ENCODE measurements at places on chromosomes 4 and X.

- no peak for DNase-seq
Measured at GRCh38 chr4:73682508-73682907, 57.9 kb upstream of the CXCL8 start.

GRCh38 chr4:135236048-135236447 lies 1034.5 kb upstream of the PABPC4L start:
- no peak for DNase-seq

GRCh38 chrX:101395789-101396188 lies 5.0 kb downstream of the RPL36A start:
- no peak for DNase-seq

DNA sequence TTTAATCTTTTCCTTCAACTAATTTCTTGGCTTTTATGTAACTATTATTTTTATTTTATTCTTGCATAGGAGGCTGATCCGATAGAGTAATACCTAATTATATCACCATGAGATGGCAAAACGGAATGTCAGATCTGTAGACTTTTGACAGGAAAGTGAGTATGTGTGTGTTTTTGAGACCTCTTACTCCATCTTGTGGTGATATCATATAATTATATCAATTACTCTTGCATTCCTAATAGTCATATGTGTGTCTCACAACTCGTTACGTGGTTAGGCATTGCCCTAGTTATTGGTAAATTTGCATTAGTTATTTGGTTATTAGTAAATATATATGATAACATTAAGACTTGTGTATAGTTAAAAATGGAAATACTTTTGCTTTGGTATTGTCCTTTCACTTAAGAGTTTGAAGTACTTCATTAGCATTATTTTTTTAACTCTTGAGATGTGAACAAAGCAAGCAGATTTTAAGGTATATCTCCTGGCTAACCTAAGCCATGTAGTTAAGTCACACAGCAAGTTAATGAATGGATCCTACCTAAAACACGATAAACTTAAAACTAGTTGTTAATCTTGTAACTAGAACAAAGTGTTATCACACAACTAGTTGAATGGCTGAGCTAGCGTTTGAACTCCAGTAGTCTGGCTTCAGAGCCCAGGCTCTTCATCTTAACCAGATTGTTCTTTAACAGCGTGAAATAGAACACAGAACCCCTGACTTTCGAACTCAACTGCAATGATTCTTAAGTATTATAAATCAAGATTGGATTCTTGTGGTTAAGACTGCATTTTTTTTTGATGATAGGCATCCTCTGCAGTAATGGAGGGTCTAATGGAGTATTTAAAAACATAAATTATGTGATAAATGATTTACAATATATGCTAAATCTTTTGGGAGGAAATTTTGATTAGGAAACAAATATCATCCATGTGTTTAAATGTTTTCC lies 67.1 kb downstream of the PGRMC2 start:
- no peak for DNase-seq

DNA sequence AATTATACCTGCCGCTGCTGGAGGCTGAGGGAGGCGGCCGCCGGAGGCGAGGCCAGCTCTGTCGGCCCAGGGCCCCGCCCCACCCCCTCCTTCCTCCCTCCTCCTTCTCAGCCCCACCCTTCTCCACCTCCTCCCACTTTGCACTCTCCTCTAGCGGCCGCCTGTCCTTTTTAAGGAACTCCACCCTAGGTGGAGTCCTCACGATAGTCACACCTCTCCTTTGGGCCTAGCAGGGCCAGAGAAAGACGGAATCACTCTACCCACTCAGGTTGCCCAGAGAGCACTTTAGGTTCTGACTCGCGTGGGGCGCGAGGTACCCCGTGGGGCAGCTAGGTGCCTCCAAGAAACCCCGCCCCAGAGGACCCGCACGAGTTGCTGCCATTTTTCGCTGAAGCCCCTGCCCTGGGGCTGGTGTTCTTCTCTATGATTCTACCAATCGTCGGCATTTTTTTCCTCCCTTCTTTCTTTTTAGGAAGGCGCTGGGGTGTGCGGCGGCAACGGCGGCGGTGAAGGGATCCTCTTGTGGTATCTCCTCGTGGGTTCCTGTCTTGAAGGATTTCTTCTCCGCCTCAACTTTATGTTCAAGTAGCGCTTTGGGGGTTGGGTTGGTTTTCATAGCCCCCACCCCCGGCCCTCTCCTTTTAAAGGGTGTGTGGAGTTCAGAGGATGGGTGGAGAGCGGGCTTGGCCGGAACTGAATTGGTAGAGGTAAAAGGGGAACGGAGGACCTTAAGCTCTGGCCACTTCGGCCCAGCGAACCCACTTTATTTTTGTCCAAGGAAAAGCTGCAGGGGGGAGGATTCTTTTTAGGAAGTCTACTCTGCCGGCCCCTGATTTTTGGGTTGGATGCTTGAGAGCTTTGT lies at the start of gene KLF8:
Gene KLF8, plus strand, starts transcription at position 136 of the 862 bp plus-strand sequence. CDS start 979 bp downstream, outside the sequence.
- DNase-seq, result no peak

- DNase-seq, result peak; percentile 51
Measured at GRCh38 chr4:112231779-112232713, at the start of gene AP1AR. Gene AP1AR (plus strand): TSS chr4:112231787. CDS start chr4:112232092, 305 bp downstream.

DNA sequence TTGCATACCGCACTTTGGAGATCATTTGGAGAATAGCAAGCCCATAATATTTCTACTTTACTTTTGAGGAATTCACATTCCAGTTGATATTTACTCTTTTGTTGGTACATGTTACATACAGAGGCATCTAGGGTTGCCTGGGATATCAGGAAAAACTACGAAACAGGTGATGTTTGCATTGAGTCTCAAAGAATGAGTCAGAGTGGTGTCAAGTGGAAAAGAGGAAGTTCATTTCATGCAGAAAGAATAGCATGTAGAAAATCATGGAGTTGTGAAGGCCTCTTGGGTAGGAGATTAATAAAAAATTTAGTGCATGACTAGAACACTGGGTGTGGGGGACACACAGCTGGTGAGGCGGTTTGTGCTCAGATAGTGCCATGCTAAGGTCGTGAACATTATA lies 33.5 kb upstream of the ELOVL6 start:
- no peak for DNase-seq

- DNase-seq, result no peak
Measured at GRCh38 chrX:17944833-17945497, 83.9 kb upstream of the RAI2 start.

DNA sequence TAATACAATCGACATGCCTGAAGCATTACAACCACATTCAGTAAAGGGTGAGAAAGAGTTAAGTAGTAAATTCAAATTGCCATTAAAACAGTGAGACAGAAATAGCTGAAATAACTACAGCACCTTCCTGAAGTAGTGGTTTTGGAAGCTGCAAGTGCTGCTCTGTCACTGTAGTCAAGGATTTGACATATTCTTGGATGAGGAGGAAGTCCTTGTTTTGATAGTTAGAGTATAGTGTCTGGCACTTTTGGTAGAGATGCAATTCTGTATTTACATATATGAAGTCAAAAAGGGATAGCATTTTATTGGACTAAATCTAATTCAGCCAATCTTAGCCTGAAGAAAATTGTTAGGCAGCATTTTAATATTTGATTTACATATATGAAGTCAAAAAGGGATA lies 1559.6 kb downstream of the TECRL start:
- no peak for DNase-seq

DNA sequence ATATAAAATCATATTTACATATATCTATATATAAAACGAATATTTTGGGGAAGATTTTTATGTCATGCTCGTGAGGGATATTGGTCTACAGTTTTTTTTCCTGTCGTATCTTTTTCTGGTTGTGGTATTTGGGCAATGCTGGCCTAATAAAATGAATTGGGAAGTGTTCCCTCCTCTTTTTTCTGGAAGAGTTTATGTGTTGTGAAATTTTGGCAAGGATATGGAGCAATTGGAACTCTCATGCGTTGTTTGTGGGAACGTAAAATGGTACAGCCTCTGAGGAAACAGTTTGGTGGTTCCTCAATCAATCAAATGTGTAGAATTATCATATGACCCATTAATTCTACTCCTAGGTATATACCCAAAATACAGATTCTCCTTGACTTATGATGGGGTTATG lies 69.8 kb downstream of the ZNF182 start:
- DNase-seq, result no peak

DNA sequence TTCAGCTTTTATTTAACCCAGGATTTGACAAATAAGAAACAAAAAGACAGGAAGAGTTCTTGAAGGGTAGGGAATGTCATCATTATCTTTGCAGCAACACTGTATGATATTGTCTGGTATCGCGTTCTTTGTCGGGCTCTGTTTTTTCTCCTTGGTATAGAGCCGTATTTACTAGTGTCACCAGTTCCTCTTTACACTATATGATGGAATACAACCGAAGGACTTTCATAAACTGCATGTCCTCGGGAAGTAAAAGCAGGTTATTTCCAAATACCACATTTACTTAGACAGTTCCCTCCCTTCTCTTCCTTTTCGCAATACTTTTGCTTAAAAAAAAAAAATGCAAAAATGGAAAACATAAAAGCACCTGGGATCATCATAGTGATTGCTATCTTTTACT lies 96.6 kb upstream of the IL13RA1 start:
- no peak for DNase-seq

DNA sequence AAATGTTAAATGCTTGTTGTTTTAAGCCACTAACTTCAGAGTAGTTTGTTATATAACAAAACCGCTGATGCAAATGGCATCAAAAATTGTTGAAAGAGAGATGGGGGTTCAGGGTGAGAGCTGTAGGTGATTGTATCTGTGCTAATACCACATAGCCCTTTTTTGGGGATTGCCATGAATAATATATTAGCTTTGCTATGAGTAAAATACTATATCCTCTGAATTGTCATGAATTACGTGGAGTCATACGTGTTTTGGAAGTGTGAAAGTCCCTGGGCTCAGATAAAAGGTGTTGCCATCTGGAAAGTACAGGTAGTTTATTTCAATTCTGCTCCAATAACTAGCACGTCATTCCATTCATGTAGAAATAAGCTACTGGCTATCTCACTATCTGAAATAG lies 30.6 kb downstream of the DYNLT3 start:
- DNase-seq, result no peak

DNA sequence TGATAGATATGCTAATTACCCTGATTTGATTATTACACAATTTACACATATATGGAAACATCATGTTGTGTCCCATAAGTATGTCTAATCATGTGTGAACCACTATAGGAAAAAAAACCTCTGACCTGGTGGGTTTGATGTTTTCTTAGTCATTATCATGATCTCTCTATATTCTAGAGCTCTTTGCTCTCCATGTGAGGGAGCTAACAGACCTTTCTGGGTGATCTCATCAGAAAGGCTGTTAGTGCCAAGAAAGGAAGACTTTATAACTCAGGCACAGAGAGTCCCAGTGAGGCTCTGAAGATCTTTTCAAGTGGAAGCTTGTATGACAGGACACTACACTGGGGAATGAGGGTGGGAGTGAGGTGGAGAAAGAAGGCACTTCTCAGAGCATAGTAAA lies 527.7 kb upstream of the MAGEB2 start:
- DNase-seq, result no peak

DNA sequence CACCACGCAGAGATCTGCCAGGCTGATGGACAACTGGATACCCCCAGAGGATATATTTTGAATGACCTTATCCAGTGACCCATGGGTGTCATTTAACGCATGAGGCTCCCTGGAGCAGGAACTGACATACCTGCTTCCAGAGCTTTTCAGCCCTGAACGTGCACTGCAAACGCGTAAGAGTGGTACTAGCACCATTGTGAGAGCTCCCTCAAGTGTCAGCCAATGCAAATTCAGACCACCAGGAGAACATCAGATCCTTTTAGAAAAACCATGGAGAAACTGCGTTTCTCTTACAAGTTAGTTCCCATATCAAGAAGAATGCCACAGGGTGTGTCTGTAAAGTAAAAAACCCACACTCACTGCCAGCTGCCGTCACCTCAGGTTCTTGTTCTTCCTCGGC lies 7.3 kb downstream of the TREX2 start:
- DNase-seq, result no peak
